ENCODE measurements at places on chromosomes 11 and 22.

DNA sequence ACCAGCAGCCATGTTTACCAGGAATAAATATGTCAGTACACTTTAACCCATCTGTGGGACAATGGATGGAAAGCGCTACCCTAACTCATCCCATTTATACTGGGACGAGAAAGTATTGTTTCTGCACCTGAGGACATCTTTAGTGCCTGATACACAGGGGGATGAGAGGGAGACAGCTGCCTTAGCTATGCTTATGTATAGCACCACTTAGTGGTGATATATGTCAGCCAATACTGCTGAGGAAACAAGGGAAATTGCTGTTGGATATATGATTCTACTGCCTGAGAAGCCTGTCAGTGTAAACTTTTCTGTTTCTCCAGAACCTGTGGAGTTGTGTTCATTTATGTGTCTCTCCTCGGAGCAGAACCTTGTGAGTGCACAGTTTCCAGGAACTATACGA lies 13.3 kb upstream of the CEP295 start:
- peak; percentile 5 for DNase-seq

DNA sequence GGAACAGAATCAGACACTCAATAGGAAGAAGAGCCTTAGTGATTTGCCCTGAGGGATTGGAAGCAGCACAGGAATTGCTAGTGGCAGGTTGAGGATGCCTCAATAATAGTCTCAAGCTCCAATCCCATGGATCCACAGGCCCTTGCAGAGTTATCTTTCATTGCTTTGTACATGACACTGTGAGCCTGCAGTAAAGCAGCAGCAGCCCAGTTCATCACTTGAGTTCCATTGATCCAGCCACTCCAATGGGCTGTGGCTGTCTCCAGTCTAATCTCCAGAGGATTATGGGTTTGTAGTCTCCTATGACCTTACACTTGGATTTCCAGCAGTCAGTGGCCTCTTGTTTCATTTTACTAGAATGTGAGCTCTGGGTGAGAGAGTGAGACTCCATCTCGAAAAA lies 45.4 kb downstream of the AAMDC start:
- no peak for DNase-seq

- no peak for DNase-seq
These were observed 266.7 kb upstream of the C11orf87 start for GRCh38 chr11:109155291-109155690.

DNA sequence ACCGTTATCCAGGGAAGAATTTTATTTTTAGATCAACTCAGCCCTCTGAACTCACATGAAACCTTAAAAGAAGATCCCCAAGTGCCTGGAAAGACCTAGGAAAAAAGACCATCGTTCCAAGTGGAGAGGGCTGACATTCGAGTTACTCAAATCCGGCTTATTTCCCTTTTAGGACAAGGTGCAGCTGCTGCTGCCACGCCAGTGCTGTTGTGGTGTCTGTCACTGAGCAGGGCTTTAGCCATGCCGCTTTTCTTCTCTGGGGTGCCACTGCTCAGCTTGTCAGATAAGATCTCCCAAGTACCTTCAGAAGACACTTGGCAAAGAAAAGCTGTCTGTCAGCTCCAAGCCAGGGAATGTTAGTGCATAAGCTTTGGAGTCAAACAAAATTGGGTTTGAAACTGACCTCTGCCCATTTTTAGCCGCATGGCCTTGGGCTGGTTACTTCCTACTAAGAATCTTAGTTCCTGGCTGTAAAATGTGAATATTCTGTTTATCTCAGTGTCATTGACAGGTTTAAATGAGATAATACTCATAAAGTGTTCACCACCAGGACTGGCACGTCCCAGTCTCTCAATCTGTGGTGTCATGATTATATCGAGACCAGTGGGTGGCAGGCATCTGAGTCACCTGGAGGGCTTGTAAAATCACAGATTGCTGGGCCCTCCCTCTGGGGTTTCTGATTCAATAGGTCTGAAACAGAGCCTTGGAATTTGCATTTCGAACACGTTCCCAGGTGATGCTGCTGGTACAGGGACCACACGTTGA lies 117.5 kb downstream of the PKNOX2 start:
- no peak for DNase-seq

DNA sequence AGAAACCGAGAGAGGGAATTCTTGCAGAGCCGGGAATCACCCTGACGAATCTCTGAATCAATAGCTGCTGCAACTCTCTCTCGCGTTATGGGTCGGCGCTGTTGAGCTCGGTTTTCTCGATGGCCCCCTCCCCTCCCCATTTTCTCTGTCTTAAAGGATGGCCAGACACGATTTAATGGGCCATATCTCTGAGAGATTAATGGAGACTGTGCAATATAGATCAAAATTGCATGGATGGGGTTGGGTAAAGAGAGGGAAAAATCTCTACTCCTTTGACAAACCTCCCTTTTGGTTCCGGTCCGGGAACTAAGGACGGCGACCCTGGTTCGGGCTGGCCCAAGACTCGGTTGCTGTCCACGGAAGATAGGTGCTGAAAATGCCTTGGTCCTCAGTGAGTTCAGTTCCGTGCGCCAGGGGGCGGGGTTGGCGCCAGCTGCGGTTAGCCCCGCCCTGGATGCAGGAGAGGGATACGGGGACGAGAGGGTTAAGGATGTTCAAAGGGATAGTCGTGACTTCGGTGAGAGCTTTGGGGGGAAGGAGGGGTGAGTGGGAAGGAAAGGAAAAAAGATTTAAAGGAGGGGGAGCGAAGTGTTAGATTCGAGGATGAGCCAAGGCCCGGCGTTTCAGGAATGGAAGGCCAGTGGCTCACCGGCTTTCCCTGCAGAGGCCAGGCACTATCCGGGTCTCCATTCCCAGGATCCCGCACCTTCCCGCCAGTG lies 103.6 kb upstream of the HSD17B12 start:
- peak; percentile 36 for DNase-seq

- peak; percentile 63 for DNase-seq
These were observed 40.1 kb upstream of the FLI1 start for GRCh38 chr11:128653801-128654231.

DNA sequence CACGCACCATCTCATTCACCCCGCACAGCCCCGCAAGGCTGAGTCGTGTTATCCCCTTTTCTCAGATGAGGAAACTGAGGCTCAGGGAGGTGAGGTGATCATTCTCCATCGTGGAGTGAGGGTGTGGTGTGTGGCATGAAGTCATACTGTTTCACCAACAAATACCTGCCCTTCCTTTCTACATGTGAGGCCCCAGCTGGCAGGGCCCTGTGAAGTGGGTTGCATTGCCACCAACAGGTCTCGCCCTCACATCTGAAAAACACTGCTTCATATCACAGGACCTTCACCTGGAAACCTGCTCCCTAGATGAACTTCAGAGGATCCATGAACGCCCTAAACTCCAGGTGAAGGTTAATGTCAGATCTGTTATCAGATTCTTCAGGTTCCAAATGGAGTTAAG lies 4.3 kb downstream of the SSTR3 start:
- no peak for DNase-seq

DNA sequence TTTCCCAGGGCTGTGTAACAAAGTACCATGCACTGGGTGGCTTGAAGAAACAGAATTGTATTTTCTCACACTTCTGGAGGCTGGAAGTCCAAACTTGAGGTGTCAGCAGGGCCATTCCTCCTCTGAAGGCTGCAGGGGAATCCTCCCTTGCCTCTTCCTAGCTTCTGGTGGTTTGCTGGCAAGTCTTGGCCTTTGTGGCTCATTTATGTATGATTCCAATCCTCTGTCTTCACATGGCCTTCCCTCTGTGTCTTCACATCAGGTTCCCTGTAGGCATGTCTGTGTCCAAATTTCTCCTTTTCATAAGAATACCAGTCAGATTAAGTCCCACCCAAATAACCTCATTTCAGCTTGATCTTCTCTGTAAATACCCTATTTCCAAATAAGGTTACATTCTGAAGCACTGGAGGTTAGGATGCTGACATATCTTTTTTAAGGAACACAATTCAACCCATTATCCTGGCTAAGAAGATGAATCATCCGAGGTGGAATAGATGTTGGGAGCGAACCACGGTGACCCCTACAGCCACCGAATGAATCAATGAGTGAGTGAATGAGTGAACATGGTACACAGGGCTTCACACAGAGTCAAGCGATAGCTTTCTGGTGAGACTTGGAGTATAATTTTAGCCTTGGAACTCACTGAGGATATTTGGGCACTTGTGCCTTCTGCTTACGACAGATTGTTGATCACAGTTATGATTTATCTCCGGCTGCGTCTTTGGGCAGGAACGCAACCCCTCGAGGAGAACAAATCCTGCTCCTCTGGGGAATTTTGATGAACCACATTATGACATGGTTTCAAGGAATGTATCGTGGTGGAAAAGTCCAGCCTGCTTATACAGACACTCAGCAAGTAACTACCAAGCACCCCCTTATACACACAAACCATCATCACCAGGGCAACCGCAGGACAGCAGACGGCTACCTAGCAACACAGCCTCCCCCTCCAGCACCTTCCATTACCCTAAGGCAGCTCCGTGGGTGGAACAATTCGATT lies 34.3 kb upstream of the MICAL2 start:
- peak; percentile 100 for DNase-seq

DNA sequence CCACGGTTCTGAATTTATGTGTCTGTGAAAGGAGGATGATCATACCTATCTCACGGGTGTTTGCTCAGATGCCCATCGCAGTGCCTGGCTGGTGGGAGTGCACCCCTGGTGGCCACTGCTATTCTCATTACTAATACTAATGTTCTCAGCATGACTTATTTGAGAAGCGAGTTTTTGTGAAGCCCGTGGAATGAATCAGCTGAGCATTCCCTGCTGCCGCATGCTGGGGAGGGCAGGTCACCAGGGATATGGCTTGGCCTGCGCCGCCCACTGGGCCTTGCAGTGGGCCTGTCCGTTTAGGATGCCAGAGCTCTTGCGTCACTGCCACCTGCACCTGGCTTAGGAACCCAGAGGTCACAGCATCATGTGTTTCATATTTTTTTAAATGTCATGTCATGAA lies 16.9 kb downstream of the CTTN start:
- peak; percentile 87 for DNase-seq

GRCh38 chr11:101438126-101438525 lies 145.7 kb downstream of the TRPC6 start:
- no peak for DNase-seq

DNA sequence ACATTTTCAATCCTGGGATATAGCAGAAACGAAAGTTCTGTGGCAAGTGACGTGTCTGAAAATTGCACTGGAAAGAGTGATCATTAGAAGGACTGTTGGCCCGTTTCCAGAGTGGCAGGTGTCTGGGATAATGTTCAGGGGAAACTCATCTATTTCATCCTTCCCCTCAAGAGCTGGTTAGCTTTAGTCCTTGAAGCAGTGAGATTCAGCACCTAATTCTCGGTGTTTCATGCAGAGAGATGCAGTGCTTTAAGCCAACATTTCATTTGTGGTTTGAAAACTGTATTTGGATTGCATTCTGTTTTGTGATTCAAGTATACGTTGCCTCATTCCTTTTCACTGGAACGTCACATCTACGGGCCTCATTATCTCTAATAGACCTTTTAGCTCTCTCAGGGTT lies 205.0 kb upstream of the RAG2 start:
- DNase-seq = no peak

DNA sequence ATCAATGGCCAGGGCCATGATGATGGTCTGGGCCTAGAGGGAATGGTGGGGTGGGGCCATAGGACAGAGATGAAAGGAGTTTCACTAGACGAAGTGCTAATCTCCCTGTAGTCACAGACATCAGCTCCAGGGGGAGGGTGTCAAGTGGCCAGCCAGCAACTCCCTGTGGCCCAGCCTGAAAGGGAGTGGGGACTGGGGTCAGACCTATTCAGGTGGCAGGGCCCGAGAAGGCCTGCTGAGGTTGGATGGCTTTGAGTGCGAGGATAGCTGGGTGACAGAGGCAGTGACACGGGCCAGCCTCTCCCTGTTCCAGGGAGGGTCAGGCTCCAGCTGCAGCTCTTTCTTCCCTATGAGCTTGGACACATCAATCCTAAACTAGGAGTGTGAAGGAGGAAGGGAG lies 11.0 kb downstream of the TOB2 start:
- no peak for DNase-seq

DNA sequence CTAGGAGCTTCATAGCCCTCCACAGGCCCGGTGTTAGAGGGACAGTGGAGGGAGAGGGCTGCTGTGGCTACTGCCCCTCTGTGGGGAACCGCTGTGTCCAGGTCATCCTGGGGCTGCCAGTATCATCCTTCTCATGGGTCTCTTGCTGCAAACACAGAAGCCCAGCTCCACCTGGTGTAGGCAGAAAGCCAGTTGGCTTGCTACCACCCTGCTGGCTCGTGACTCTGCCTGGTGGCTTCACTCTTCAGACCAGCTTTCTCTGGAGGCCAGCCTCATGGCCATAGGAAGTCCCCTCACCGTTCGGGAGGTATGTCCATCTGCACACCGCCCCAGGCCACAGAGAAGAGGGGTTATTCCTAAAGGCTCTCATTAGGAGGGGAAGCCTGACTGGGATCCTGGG lies 19.4 kb upstream of the SUSD2 start:
- no peak for DNase-seq

- no peak for DNase-seq
These were observed 76.7 kb upstream of the CAPRIN1 start for GRCh38 chr11:33974804-33975203.

DNA sequence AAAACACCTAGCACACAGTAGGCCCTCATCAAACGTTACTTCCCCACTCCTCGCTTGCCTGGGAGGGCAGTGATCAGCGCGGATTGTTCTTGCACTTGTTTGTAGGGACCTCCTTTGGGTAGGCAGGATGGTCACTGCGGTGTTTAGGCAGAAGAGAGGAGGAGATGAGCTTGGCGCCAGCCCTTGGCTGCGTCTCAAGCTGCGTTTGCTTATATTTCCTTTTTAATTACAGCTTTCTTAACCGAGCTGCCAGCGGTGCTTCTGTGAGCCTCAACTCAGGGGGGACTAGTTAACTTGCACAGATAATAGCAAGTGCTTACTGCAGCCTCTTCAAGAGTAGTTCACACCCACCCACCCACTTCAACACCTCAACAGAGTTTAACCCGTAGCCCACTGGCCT lies 15.1 kb downstream of the IFT27 start:
- DNase-seq = no peak

DNA sequence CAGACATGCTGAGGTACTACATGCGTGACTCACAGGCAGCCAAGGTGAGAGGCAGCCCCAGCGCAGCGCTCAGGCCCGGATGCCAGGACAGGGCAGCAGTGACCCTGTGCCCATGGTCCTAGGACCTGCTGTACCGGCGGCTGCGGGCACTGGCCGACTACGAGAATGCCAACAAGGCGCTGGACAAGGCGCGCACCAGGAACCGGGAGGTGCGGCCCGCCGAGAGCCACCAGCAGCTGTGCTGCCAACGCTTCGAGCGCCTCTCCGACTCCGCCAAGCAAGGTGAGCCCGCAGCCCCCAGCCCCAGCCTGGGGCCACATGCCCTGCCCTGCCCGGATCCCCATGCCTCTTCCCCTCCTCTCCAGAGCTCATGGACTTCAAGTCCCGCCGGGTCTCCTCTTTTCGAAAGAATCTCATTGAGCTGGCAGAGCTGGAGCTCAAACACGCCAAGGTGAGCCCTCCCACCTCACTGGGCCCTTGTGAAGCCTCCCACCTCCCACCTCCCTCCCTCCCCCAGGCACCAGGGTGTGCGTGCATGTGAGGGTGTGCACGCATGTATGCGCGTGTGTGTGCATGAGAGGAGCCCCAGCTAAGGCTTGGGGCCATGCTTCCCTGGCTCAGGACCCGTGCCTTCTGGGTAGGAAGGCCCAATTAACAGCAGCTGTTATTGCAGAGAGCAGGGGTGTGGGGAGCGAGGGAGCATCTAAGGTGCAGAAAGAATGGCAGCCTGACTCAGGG lies 5.3 kb downstream of the CFL1 start:
- DNase-seq = no peak

All from fibroblast of skin of abdomen (primary cell).